ENCODE measurements at places on chromosomes 7 and 10. TPM values are rescaled to one million over a fixed set of nuclear protein-coding genes. Genes with fewer than 3 reads are reported as not detected.

PROSER2 gene
- 0.67 TPM for total RNA-seq

TACR2 gene
- not detected for total RNA-seq

CYP2E1 gene
- total RNA-seq = 0.77 TPM

GRCh38 chr7:124698964-124699363 is 66.6 kb downstream of the GPR37 start:
- DNase-seq = no peak

GRCh38 chr7:120827371-120828118 is 30.4 kb downstream of the TSPAN12 start:
- no peak for DNase-seq

- no peak for DNase-seq
These were observed 767.5 kb downstream of the INHBA start for GRCh38 chr7:40935435-40935834.

- DNase-seq = no peak
These were observed 438.3 kb downstream of the RPS24 start for GRCh38 chr10:78471723-78472550.
